Fibroblast of lung (primary cell): ENCODE measurements at places on chromosomes 3 and 15.

DNA sequence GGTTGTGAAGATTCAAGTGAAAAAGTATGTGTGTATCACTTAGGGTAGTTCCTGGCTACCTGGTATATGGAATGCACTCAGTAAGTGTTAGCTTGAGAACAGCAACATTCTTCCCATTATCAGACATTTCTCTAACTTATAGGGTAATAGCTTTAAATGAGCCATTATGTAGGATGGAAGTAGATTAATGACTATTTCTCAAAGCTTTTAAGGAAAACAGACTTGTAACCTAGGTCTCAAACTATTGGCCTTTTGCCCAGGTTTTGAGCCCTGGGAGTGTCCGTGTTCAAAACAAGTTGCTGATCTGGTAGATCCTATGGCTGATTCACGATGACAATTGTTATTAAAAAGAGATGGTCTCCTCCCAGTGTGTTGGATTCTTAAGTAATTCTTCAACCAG, 129.1 kb upstream of the UMPS start:
- DNase-seq: peak; percentile 23

DNA sequence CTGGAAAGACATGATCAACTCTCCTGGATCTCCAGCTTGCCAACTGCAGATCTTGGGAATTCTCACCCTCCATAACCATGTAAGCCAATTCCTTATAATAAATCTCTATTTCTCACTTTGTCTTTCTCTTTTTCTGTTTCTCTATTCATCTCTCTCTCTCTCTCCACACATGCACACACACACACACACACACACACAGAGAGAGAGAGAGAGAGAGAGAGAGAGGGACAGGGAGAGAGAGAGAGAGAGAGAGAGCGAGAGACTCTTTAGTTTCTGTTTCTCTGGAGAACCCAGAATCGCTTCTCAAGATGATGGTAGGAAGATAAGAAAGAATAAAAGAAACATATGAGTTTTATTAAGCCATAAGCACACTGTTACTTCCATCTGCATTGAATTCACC, 111.9 kb downstream of the BCHE start:
- DNase-seq: no peak

- DNase-seq: peak; percentile 79
These were observed 61.6 kb downstream of the RAB7A start for GRCh38 chr3:128787256-128788253.

GRCh38 chr3:112136959-112137693, 4.1 kb upstream of the GCSAM start:
- peak; percentile 28 for DNase-seq

- no peak for DNase-seq
These were observed 2.7 kb downstream of the MLF1 start for GRCh38 chr3:158573714-158574113.

- no peak for DNase-seq
These were observed 57.9 kb downstream of the ST3GAL6 start for GRCh38 chr3:98821063-98821462.

- peak; percentile 44 for DNase-seq
These were observed at the start of gene AVEN for GRCh38 chr15:34038871-34039789. Gene AVEN, minus strand, starts transcription at chr15:34039204. Its CDS starts 158 bp downstream, at chr15:34039046.

- peak; percentile 100 for DNase-seq
These were observed 288.6 kb downstream of the UACA start for GRCh38 chr15:70474471-70475406.

DNA sequence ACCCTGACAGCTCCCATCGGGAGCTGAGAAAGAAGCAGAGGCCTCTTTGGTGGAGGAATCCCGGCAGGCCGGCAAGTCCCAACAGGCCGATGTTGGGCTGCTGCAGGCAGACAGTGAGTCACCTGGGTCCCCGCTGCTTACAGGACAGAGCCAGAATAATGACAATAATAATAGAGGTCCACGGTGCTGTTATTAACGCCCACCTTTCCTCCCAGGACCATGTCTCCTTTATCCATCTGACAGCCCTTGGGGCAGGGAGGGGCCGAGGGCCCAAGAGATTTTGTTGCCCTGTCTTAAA, 29.3 kb upstream of the MAGEF1 start:
- DNase-seq: no peak

DNA sequence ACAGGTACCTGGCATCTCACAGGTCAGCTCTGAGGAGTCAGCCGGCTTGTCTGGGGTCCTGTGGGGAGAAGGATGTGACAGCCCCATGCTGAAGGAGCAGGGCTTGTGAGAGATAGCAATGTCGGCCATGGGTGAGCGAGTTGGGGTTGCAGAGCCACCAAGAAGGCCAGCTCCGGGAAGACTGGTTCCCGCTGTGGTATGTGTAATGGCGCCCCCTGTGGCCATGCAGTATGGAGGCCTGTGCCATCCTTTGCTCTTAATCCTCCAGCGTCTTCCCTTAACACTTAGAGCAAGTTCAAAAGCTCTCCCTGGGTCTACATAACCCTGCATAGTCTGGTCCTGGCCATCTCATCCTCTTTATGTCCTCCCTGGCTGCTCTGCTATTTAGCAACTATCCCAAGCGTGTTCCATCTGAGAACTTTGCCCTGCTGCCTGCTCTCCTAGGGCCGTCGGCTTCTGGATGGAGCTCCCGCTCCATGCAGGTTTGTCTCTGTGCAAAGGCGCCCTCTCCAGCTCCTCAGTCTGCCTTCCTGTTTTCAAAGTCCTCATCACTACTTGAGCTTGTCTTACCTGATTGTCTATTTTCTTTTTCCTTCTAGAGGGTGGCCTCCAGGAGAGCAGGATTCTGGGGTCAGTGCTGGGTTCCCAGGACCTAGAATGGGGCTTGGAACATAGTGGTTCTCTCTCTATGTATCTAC, 40.8 kb upstream of the IQCF6 start:
- DNase-seq: no peak

DNA sequence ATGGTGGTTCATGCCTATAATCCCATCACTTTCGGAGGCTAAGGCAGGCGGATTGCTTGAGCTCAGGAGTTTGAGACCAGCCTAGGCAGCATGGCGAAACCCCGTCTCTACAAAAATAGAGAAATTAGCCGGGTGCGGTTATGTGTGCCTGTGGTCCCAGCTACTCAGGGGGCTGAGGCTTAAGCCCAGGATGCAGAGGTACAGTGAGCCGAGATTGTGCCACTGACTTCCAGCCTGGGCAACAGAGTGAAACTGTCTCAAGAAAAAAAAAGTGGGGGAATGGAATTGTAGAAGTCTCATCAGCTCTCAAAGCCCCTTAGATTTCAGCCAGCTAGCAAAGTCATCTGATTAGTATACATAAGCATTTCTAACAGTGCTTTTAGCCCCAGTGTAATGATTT, 33.2 kb downstream of the TIPARP start:
- DNase-seq: no peak

GRCh38 chr3:194736896-194737600, 51.4 kb downstream of the FAM43A start:
- no peak for DNase-seq

- DNase-seq: no peak
These were observed 70.1 kb downstream of the CSNK1G1 start for GRCh38 chr15:64285871-64286270.

DNA sequence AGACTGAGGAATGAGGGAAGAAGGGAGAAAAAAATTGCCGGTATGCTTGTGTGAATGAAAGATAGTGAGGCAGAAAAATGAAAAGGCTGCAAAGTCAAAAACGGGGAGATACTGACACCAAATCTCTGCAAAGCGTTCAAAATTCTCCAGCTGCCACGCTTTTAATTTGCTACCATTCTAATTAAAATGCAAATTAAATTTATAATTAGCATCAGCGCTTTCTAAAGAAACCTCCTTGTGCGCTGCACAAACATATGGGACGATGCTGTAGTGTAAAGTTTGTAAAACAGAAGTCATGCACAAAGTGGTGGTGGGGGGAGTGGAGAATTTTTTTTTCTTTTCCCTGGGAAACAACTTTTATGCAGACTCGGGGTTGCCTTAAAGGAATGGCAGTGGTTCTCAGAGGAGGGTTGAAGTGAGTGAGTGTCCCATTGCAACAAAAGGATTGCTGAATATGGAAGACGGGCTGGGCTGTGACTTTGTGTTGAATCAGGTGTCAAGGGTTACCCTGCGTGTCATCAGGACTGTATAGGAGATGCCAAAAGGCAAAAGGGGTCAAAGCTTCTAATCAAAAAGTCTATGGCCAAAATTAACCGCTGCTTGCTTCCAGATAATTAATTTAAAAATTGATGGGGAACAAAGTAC, 472.2 kb downstream of the NR2F2 start:
- DNase-seq: no peak

DNA sequence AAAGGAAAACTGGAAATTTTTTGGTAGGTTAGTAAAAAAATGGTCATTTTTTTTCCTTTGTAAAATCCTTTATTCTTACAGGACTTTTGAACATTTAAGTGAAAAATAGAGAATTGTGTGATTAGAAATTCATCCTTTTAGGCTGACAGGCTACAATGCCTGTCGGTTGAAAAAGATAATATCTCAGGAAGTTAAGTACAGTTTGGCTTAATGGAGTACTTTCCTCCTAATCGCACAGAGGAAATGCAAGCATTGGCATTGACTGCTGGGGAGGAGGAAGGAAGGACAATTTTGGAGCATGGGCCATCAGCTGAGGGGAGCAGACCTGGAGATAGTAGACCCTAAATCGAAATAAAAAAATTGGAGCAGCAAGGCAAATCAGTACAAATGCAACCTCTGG, 135.1 kb upstream of the ICE2 start:
- no peak for DNase-seq

DNA sequence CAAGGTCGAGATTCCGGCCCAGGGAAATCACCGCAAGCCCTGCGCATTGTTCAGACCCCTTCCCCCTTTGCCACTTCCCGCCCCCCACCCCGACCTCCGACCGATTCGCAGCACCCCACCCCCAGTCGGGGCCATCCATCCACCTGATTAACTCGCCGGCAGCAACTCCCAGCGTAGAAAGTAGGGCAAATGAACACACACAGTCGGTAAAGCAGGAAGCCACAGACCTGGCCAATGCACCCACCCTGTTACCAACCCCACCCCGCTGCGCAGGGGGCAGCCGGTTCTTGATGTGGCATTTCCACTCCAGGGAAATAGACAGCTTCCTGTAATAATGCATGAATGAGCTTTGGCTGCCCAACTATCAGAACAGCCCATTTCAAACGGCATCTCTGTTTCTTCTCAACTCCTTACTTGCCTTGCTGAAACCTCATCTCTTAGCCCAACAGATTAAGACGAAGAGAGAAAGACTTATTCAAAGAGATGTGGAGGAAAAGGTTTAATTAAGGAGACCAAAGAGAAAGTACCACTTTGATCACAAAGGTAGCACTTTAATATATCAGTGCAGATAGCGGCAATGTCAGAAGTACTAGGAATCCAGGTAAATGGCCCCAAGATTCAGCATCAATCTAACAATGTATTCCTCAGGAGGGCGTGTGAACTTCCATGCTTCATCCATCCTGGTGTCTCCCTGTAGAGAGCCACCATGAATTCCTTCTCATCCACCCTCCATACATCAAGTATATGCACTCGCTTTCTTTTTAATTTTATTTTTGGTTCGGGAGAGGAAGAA, 1.9 kb downstream of the TNIK start:
- DNase-seq: no peak

DNA sequence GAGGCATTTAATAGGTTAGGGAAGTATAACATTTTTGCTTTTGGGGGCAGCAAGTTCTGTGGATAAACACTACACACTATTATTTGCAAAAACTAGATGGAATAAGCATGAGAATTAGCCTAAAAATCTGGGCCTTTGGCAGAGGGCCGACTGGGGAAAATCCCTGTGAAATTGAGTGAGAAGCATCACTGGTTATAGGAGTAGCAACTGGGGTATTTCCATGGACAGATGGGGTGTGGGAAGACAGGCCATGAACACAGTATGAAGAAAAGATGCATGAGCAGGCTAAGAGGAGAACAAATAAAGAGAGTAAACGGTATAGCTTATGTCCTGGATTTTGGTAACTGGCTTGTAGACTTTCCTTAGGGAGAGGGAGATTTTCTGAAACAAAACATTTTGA, 32.9 kb upstream of the CSPG5 start:
- no peak for DNase-seq

- peak; percentile 64 for DNase-seq
These were observed 11.3 kb upstream of the LIMD1 start for GRCh38 chr3:45583021-45583851.

- peak; percentile 17 for DNase-seq
These were observed 38.8 kb downstream of the TM2D3 start for GRCh38 chr15:101613130-101614000.

DNA sequence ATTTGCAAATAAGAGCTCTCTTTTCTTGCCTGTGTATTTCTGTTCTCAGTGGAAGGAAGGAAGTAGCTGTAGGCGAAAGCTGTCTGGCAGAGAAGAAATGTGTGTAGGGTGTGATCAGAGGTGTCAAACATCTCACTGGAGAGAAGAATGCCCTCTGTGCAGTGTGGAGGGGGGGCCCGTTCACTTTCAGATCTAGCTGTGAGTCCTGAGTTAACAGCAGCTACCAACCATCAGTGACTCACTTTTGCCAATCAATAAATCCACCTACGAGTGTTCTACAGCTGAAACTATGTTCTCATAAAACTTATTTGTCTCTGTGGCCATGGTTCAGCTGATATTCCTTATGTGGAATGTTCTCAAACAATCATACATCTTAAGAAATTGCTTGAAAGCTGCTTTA, 103.7 kb downstream of the FRMD4B start:
- DNase-seq: peak; percentile 36

DNA sequence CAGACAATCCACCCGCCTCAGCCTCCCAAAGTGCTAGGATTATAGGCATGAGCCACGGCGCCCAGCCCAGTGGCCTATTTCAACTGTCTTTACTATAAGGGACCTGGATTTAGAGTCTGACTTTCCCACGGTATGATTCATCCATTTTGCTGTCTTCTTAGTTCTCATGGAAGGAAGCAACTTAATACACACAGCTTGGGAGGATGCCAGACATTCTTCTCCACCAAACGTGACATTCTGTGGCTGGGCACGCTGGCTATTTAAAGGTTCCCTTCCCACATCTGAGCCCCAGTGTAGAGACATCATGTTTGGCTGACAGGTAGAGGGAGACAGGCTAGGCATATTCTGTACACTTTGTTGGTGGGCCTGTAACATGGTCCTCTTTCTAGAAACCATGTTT, 26.2 kb downstream of the FAM43A start:
- DNase-seq: peak; percentile 53

DNA sequence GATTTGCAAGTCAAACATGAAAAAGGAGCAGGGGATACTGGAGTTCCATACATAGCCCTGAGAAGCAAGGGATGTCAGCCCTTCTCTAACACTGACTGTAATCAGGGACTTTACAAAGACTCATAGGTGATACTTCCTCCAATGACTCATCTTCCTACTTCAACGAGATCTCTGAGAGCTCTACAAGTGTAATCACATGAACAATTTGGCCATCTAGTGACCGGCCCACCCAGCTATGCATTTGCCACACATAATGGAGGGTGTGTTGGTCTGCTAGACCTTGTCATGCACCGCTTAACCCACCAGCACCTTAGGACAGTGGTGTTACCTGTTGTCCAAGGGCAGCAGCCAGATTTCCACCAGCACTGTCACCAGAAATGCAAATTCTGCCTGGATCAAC, 75.3 kb downstream of the NCEH1 start:
- peak; percentile 50 for DNase-seq
